Suprapubic skin (tissue), 4 donors: ENCODE measurements at places on chromosomes 4 and X. TPM values are rescaled to one million over a fixed set of nuclear protein-coding genes. Genes with fewer than 3 reads are reported as not detected.

- no peak for DNase-seq
- no peaks in the 10 kb centered on the region for H3K4me1 ChIP-seq
- H3K27me3 ChIP-seq: peaks cover 16% of the 10 kb centered on the region
- H3K27ac ChIP-seq: no peak overlapping the region
- no peaks in the 10 kb centered on the region for H3K36me3 ChIP-seq
- no peak overlapping the region for H3K4me3 ChIP-seq
Measured at GRCh38 chr4:42673082-42673425, 16.1 kb upstream of the ATP8A1 start.

DNA sequence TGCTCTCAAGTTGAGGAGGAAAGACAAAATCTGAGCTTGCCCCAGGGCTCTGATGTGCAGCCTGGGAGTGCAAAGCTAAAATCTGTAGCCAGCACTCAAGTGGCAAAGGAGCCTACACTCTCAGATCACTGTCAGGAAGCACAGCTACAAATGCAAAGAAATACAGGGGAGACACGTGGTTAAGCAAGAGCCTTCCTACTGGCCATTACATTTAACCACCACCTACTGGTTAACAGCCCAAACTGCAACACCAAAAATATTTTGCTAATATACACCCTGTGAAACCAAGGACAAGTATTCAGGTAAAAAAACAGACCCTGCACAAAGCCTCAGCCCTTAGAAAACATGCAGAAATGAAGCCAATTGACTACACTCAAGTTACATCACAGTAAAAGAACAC lies 170.4 kb upstream of the FGF16 start:
- H3K4me3 ChIP-seq: no peak overlapping the region
- H3K36me3 ChIP-seq: no peaks in the 10 kb centered on the region
- no peak for DNase-seq
- H3K27me3 ChIP-seq: no peaks in the 10 kb centered on the region

DNA sequence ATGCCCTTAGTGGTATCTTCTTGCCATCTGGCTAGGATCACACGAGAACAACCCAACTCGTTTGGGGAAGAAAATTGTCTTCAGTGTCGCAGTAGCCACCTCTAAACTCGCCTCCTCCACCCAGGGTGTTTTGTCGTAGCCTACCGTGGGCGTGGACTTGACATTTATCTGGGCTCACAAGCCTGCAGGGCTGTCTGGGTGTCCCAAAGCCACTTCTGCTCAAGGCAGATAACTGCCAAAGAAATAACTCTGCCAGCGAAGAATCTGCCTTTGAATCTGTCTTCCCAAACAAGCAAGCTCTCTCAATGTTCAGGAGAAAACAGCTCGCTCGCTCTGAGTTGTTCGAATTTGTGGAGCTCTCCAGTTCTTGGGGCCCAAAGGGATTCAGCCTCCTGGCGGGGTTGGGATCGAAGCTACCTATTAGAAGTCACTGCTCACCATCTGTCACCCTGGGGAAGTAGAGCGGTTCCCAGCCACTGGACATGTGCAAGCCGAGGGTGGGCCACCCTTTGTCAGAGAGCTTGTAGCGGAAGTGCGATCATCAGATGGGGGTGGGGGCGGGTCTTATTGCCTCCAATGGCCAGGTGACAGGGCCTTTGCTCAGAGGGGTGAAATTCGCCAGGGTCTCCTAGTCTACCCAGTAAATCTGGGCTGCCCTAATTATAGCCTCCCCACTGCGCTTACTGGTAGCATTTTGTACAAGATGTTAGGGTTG lies 14.8 kb downstream of the BLOC1S4 start:
- H3K36me3 ChIP-seq: no peaks in the 10 kb centered on the region
- DNase-seq: no peak
- peak overlapping the region; percentile 73 for H3K27ac ChIP-seq

GRCh38 chr4:56050625-56051024 lies 101.9 kb downstream of the CEP135 start:
- no peak for DNase-seq
- H3K27ac ChIP-seq: no peak overlapping the region
- peaks cover 28% of the 10 kb centered on the region for H3K27me3 ChIP-seq
- H3K36me3 ChIP-seq: no peaks in the 10 kb centered on the region

DNA sequence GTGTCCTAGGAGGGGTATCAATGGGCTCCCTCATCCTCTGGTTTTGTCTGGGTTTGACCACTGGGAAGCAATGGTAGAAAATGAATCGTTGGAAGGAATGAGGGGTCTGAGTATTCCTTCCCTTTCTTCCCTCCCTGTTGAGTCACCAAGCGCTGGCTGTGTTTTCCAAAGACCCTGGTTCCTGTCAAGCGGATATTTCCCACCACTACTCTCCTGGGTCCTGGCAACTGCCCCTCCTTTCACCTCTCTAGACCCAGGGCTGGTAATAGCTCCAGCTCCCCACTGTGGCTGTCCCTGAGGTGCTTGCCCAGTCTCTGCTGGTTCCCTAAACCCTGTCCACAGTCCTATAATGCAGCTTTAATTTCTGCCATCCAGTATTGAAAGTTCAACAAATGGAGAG lies 22.2 kb downstream of the SMIM43 start:
- no peak overlapping the region for H3K27ac ChIP-seq
- no peaks in the 10 kb centered on the region for H3K4me1 ChIP-seq
- H3K4me3 ChIP-seq: no peak overlapping the region

- no peak overlapping the region for H3K4me3 ChIP-seq
- no peak for DNase-seq
- H3K27ac ChIP-seq: no peak overlapping the region
- H3K4me1 ChIP-seq: peaks cover 12% of the 10 kb centered on the region
Measured at GRCh38 chr4:15888515-15888914, 50.0 kb downstream of the FGFBP1 start.

Gene GPR119
- not detected for total RNA-seq

Gene TSPAN6
- 15.0 TPM for total RNA-seq

Gene NUP62CL
- total RNA-seq: 1.4 TPM

Gene HTRA3
- 8.6 TPM for total RNA-seq
